ENCODE measurements at places on chromosomes 12 and 14. TPM values are rescaled to one million over a fixed set of nuclear protein-coding genes. Genes with fewer than 3 reads are reported as not detected.
A peak's percentile ranks its signal among the peaks of the same experiment; 100 is the strongest.

GRCh38 chr12:5614256-5614655 lies 182.3 kb downstream of the NTF3 start:
- no peak for DNase-seq

DNA sequence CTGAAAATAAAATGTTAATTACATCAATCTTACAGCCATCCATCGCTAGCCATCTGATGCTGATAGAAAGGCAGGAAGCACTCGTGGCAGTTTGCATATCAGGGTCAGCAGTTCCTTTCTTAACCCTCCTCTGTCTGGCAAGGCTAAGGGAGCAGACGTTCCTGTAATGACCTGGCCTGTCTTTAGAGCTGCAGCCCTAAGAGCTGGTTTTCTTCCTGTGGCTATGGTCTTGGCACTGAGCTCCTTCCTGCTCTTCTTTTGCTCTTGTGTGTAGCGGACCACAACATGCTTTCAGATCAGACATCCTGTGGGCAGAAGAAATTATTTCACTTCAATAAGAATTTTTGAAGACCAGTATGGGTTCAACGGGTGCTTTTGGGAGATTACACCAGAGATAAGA lies 170.4 kb downstream of the DAD1 start:
- DNase-seq: no peak

- DNase-seq: no peak
Measured at GRCh38 chr12:110023059-110023980, 24.1 kb downstream of the ANKRD13A start.

Gene FAIM2
- total RNA-seq: 7.4 TPM

DNA sequence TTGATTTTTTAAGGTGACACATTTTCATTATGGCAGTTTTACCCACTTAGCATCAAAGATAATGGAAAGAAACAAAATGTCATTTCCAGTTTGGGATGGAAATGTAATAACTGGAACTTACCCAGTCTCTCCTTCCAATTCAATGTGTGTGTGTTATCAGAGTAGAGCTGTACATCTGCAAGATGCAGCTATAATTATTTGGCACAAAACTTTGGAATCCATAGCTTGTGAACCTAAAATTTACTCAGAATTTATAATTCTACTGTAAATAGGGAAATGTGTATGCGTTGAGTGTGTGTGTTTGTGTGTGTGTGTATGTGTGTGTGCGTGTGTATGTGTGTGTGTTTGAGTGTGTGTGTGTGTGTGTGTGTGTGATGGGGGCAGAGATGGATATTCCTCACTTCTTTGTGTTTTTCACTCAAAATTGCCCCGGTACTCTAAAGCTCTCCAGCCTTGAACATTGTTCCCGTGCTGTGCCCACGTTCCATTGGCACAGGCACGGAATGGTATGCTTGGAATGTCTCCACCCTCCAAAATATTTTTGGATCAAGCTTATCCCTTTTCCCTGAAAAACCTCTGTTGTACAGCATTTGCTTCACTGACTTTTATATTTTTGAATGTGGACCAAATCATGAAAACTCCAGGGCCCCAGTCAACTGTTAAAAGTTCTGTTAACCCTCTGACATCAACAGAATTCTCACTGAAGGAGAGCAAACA lies 150.2 kb upstream of the BMP4 start:
- DNase-seq: no peak

- no peak for DNase-seq
Measured at GRCh38 chr12:111271674-111272418, 97.0 kb downstream of the PHETA1 start.

Gene SOAT2
- not detected for total RNA-seq

DNA sequence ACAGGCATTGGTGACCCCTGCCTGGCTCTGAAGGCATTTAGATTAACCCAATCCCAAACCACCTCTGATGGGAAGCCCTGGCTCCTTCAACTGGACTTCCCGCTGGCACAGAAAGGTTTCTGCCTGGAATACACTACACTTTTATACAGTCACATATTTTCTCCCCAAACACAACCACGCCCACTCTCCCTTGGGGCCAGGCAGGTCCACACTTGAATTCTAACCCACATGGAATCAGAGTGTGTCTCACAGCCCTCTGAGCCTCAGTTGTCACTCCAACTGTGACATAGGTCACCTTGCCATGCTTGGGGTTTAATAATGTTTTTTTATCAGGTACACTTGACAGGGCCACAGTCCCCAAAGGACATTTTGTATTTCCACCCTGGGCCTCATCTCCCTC lies 368.6 kb downstream of the BCL11B start:
- peak; percentile 48 for DNase-seq

DNA sequence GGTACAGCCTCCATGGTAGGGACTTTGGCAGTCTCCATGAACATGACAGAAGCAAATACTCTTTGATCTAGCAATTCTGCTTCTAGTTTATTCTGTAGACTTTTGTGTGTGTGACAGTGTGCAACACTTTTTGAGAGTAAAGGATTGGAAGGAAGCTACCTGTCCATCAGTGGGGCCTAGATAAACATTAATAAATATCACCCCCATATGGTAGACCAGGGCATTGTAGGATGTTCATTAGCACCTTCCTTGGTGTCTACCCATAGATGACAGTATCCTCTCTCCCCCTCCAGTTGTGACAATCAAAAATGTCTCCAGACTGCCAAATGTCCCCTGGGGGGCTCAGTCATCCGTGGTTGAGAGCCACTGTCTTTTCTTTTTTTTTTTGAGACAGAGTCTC lies 10.8 kb downstream of the SNRNP35 start:
- no peak for DNase-seq

Gene SCNN1A
- 5.7 TPM for total RNA-seq

Gene KRT6C
- not detected for total RNA-seq

Gene SSPN
- 78.5 TPM for total RNA-seq

GRCh38 chr12:40435251-40435650 lies 210.5 kb downstream of the LRRK2 start:
- no peak for DNase-seq

DNA sequence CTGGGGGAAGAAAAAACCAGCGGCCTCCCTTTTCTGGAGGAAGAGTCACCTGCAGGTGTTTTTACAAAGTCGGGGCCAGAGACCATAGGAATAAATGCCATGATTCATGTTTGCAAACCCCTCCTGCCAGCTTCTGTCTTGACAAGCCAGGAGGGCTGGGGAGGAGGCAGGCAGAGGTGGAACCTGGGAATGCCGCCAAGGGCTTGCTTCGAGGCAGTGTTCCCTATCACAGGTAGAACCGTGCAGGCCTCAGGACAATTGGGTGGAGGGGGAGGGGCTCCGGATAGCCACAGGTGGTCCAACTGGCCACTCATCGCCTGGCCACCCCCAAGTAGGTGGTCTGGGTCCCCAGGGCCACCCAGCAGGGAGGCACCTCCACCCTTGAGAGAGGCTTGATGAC lies 14.2 kb upstream of the DLK1 start:
- no peak for DNase-seq

Gene PA2G4
- 64.6 TPM for total RNA-seq
